GM23338 (cell line): ENCODE measurements at places on chromosomes 16 and 17. TPM values are rescaled to one million over a fixed set of nuclear protein-coding genes. Genes with fewer than 3 reads are reported as not detected.

The CNTNAP4 gene
- total RNA-seq, result not detected in 2 replicates

The CDYL2 gene
- 4.3 and 4.5 TPM in 2 replicates for total RNA-seq

GRCh38 chr17:17343160-17343735 is 40.1 kb downstream of the NT5M start:
- DNase-seq, result no peak

The PRDM7 gene
- not detected in 2 replicates for total RNA-seq

The ITGAX gene
- 0.12 TPM in 1 of 2 replicates, not detected in the other for total RNA-seq

GRCh38 chr16:27455700-27456099 is 53.7 kb downstream of the IL21R start:
- DNase-seq, result no peak

GRCh38 chr17:42585353-42585752 is 7.8 kb upstream of the PSMC3IP start:
- no peak for DNase-seq

- DNase-seq, result no peak
Measured at GRCh38 chr17:74130841-74131240, 72.6 kb upstream of the RPL38 start.

DNA sequence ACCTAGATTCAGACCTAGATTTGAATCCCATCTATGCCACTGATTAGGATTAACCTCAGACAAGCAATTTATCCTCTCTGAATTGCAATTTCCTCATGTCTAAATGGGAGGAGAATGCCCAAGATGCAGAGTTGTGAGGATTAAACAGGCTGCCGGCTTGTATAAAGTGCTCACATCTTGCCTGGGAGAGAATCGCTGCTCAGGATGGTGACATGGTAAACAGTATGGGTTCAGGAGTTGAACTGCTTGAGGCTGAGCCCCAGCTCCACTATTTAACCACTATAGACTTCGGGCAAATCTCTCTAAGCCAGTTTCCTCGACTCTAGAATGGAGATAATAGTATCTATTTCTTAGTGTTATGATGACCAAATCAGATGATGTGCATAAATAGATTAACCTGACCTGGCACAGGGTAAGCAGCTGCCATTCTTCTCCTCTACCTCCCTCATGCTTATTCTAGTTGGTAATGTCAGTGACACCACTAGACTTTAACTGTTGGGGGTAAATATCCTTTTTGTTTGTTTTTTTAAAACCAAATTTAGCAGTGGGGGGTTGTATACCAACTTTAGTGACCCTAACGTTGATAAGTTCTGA is 732 bp upstream of the RPL27 start:
- no peak for DNase-seq
